T-helper 2 cell (primary cell): ENCODE measurements at places on chromosomes 2 and 18.

DNA sequence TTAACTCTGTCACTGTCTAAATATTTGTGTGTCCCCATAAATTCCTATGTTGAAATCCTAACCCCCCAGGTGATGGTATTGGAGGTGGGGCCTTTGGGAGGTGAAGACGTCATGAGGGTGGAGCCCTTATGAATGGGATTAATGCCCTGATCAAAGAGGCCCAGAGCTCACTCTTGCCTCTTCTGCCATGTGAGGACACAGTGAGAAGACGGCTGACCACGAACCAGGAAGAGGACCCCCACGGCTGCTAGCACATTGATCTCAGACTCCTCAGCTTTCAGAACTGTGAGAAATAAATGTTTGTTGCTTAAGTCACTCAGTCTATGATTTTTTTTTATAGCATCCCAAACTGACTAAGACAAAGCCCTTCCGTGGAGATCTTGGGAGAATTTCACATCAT is 71.2 kb downstream of the BCL2L11 start:
- DNase-seq, result no peak

GRCh38 chr2:134224005-134224404 is 29.9 kb upstream of the MGAT5 start:
- DNase-seq, result no peak

- DNase-seq, result no peak
These were observed 26.4 kb upstream of the NRP2 start for GRCh38 chr2:205655779-205656456.

DNA sequence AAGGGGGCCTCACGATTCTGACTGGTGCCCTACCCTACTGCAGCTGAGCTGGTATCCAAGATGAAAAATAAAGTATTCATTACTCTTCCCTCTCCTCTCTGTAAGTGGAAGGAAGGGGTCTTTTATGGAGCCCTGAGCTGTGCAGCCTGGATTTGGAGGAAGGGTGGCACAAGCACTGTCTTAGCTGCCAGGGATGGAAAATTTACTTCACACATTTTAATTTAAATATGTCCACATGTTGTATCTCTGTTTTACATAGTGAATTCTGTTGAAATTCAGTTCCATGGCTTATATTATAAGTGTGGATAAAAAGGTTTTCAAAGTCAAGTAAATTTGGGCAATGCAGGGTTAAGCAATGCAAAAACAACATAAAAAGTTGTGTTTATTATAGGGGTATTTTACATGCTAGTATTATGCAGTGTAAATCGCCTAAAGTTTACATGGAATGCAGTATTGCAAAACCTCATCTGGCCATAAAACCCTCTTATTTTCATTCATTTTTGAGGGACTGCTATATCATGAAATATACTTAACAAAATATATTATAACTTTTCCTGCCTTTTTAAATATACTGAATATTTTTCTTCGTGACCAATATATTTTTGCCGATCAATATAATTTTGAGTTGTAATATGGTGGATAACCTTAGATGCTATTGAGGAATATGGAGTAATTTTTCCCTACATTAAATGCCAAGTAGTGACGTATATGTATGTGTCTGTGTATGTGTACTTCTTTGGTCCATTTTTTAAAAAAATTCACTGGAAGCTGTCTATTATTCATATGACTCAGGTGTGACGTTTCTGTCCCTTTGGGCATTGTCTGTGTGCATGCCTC is 333.9 kb upstream of the CYRIA start:
- no peak for DNase-seq

DNA sequence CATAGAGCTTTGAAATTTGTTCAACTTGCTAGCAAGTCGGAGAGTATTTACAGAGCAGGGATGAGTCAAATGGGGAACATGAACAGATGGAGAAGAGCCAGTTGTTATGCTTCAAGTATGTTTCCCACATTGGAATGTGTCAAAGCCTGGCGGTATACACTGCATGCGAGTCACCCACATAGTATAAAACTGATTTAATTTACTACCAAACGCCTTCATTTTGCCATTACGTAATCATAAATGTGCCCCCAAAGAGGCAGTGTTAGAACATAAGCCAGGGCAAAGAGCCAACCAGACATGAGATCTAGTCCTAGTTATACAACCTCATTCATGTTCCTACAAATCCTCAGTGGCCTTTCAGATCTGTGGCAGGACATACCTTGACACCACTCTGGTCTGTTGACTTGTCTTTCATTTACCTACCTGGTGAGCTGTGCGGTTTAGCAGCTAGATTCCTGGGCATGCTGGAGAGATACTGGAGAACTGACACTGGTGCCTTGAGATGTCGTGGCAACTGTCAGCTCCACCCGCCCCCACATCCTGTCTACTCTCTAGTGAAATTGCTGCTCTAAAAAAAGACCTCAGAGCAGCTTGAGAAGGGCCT is 21.7 kb upstream of the NRP2 start:
- DNase-seq, result no peak
